A673 (cell line): ENCODE measurements at places on chromosomes 13 and 19. TPM values are rescaled to one million over a fixed set of nuclear protein-coding genes. Genes with fewer than 3 reads are reported as not detected.

The MADCAM1 gene
- total RNA-seq: 0.59 and 0.84 TPM in 2 replicates

DNA sequence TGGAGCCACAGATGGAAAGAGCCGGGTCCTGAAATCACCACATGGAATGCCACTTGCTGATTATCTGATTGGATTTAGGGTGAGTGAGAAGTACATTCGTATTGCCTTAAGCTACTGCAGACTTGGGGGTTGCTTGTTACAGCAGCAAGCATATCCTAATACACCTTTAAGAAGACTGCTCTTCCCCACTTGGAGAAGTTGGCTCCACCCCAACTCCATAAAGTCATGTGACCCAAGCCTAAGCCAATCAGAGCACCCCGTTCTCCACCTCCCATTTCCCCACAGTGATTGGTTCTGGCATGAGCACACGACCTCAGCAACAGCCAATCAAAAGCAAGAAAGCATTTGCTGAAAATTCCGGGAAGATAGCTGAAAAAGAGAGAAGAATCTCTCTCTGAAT, 23.1 kb downstream of the CACNA1A start:
- DNase-seq: peak; percentile 12

DNA sequence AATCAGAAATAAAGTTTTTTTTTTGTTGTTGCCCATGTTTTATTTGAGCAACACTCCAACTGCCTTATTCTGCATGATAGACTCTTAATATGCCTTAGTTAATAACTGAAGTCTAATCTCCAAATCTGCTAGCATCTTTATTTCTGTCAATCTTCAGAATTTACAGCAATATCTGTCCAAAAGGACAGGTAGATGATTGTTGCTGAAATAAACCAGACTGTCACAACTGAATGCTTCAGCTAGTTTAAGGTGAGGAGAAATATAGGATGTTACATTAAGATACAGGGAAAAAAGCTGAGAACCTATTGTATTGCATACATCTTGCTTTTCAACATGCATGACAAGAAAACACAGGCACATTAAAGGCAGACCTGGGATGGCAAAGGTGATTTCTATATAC, 204.3 kb downstream of the SLITRK1 start:
- no peak for DNase-seq

- DNase-seq: no peak
Measured at GRCh38 chr13:114124431-114124830, 8.0 kb downstream of the RASA3 start.

- no peak for DNase-seq
Measured at GRCh38 chr19:33339016-33339984, 34.2 kb upstream of the CEBPG start.

- no peak for DNase-seq
Measured at GRCh38 chr19:47506459-47506858, 8.4 kb downstream of the NAPA start.

GRCh38 chr19:1401138-1401888, at the start of gene GAMT:
Gene GAMT, minus strand, starts transcription at chr19:1401542. Its CDS starts 66 bp downstream, at chr19:1401476.
- DNase-seq: peak; percentile 68
